Motor neuron (in vitro differentiated cells): ENCODE measurements at places on chromosomes 12 and 14.

- ATAC-seq = peak; percentile 52
These were observed 20.4 kb upstream of the RNF212B start for GRCh38 chr14:23217032-23218020.

GRCh38 chr14:73747379-73748211, 33.4 kb upstream of the PNMA1 start:
- no peak for ATAC-seq

DNA sequence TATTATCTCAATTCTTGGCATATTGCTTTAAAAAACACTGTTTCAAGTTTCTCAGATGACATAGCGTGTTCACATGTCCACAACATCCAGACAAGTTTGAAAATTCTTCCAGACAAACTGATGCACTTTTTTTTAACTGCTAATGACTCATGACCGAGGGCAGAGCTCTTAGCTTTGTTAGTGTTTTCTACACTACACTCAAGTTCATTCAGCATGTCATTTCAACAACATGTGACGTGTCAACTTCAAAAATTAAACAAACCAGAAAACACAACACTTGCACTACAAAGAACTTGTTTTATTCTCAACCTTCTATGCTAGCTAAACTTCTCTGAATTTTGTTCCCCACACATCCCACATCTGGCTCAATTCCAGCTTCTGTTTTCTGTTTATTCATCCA, 1186.3 kb upstream of the FLRT2 start:
- no peak for ATAC-seq

DNA sequence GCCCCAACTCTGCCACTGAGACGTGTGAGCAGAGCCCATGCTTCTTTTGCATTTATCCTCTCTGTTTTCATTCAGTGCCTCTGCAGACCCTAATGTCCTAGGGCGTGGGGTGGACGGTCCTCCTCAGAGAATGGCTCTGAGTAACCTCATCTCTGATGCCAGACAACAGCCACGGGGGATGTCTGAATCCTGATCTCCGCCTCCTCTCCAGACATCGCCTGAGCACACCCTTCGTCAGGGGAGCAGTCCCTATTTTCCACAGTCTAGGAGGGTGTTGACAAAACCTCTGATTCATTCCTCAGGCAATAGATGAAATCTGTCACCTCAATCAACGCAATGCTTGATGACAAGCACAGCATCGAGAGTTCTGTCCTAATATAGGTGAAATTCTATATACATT, 109.2 kb upstream of the DYRK2 start:
- no peak for ATAC-seq

DNA sequence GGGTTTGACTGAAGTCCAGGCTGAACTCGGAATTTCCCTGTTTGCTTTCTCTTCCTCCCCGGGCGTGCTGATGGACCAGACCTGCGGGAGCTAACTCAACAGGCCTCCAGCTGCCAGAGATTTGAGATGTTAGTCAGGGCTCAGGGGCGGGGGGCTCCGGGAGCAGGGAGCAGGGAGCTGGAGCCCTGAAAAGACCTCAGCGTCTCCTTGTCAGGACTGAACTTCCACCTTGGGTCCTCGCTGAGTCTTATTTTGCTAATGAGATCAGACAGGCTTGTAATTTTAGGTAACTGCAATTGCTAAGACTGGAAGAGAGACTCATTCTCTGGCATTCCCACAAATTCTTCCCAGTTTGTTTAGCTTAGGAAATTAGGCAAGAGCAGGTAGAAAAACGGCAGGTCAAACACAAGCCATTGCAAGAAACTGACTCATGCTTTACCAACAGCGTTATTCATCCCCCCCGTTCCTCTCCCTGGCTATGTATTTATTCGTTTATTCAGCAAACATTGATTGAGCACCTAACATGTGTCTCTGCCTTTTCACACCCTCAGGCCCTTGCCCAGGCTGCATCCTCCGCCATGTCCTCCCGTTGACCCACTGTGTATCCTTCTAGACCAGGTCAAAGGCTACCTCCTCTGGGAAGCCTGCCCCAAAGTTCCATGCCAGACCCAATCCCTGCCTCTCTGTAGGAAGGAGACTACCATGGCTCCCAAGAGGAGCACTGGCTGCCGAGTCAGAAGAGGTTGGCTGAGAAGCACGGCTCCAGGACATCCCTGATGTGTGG, 80.4 kb upstream of the DIO3 start:
- ATAC-seq = peak; percentile 18

GRCh38 chr12:46790066-46790465, 35.7 kb downstream of the SLC38A4 start:
- no peak for ATAC-seq

DNA sequence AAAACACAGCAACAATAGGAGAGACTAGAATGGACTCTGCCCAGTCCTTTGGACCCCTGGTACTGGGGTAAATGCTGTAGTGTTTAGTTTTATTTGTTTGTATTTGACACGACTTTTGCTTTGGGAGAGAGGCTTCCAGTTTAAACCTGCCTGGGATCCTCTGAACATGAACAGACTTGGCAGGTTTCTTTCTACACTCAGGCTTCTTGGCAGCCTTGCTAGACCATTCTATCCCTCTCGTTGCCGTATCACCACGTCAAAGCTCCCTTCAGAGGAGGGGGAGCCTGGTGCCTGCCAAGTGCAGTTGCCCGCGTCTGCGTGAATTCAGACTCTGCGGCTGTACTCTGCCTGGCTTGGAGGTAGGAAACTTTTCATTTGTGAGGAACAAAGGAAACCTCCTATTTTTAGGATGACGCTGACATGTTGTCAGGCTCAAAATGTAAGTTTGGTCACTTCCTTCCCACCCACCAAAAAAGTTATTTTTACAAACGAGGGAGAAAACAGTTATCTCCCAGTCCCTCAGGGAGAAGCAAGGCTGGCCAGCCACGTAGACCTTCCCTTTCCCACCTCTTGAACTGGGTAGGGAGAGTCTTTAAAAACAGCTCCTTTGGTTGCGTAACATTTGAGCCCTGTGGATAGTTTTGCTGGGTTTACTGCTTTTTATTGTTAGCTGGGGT, 25.9 kb downstream of the CD9 start:
- peak; percentile 41 for ATAC-seq

GRCh38 chr12:88518863-88519403, 61.3 kb downstream of the KITLG start:
- no peak for ATAC-seq

DNA sequence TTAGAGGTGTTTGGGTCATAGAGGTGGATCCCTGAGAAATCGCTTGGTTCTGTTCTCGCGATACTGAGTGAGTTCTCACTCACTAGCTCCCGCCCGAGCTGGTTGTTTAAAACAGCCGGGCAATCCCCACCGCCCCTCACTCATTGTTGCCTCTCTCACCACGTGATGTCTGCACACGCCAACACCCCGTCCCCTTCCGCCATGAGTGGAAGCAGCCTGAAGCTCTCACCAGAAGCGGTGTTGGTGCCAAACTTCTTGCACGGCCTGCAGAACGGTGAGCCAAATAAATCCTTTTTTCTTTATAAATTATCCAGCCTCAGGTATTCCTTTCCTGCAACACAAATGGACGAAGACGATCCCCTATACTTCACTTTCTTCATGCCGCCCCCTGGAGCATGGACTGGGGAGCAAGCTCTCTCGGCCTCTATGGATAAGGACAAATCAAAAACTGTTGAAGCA, 45.4 kb upstream of the CCND2 start:
- no peak for ATAC-seq
